Body of pancreas (tissue), 4 donors: ENCODE measurements at places on chromosomes 2 and 18. TPM values are rescaled to one million over a fixed set of nuclear protein-coding genes. Genes with fewer than 3 reads are reported as not detected.

DNA sequence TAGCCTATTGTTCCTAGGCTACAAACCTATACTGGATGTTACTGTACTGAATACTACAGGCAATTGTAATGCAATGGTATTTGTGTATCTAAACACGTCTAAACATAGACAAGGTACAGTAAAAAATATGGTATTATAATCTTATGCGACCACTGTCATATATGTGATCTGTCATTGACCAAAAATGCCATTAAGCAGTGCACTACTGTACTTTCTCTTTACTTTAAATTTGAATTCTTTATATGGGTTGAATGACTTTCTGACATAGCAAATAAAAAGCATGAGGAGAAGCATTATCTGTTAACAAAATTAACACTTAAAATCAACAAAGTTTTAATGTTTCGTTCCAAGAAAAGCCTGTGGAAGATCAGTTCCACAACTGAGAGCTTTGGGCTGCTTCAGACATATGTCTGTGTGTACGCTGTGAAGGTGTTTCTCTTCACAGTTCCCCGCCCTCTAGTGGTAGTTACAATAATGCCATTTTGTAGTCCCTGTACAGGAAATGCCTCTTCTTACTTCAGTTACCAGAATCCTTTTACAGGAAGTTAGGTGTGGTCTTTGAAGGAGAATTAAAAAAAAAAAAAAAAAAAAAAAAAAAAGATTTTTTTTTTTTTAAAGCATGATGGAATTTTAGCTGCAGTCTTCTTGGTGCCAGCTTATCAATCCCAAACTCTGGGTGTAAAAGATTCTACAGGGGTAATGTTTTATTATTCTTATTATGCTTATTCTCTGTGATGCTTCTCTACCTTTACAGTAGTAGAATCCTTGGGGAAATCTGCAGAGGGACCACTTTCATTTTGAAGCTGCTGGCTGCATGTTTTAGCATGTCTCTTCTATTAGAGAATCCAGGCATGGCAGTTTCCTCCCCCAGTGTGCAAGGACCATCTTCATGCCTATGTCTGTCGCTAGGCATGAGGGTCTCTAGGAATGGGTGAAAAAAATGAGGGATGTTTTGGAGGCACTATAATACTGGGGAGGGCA, 54.5 kb downstream of the SCN2A start:
- peak; percentile 48 for DNase-seq

- no peak for DNase-seq
These were observed 112.1 kb downstream of the KYNU start for GRCh38 chr2:142989273-142990204.

DNA sequence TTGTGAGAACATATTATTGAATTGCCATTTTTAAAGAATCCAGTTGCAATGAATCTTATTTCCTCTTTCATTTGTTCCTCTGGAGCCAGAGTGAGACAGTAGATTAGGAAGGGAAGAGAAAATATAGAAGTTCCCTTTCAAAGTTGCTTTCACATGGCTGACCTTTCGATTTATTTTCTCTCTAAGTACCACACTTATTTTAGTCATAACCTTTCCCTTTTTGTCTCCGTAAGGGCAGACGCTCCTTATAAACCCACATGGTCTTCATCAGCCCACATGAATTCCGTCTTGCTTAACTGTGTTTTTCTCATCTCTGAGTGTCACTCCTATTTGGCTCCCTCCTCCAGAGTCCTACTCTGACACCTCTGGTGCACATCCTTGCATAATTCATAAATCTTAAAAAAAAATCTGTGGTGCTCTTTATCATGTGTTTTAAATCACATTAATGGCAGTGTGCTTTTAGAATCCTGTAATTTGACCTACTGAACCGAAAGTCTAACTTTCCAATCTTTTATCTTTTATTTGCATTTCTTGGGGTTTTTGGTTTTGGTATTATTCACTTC, 38.5 kb upstream of the ZNF396 start:
- DNase-seq: no peak

DNA sequence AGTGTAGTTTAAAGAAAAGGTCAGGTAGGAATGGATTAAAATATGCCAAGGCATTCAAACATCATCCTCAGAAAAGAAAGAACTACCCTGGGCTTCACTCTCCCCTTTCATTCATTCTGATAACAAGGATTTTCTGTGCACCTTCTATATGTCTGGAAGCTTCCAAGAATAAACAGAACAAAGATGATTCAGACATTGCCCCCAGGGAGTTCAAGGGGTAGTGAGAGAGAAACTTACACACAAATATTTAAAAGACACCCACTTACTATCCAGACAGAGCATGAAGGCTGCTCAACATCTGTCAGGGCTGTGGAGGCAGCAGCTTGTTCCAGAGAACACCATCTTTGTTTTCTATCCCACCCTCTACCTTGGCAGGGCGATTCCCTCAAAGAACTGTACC, 140.5 kb downstream of the ALK start:
- no peak for DNase-seq

DNA sequence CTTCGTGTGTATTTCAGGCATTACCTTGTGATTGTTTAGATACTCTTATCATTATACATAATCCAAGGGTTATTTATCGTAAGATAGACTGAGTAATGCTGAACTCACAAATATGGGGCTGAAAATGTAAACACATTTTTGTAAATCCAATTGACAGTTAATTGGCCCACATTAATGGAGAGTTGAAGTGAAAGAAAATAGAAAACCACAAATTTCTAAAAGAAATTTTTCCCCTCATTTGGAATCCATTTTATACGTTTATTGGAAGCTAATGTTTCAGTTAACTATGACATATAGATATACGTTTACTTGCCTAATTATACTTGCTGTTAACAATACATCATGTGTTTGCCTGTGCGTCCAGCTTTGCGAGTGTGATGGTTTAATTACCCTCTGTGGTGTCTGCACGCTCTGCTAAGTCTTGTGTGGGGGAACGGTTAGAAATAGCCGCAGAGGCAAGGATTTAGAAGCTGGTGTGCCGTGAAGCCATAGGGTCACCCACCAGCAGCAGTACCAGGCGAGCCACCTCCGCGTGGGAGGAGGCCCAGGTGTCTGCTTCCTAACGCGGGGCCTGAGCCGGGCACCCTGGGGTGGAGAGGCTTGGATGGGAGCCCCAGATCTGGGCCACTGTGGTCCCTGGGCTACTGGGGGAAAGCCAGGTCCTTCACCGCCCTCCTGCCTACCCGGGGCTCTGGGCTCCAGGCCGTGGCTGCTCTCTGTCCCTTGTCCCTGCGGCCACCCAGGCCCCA, 38.0 kb downstream of the TSHZ1 start:
- no peak for DNase-seq

UGT1A4 gene
- total RNA-seq: 3.3 TPM

TMEM198 gene
- total RNA-seq: 3.3 TPM
